Stimulated activated CD4-positive, alpha-beta T cell treated with anti-CD3 and anti-CD28 coated beads, Interleukin-2, amount 100 ng/mL, for 24 hours (primary cell): ENCODE measurements at places on chromosomes 7 and 10.

DNA sequence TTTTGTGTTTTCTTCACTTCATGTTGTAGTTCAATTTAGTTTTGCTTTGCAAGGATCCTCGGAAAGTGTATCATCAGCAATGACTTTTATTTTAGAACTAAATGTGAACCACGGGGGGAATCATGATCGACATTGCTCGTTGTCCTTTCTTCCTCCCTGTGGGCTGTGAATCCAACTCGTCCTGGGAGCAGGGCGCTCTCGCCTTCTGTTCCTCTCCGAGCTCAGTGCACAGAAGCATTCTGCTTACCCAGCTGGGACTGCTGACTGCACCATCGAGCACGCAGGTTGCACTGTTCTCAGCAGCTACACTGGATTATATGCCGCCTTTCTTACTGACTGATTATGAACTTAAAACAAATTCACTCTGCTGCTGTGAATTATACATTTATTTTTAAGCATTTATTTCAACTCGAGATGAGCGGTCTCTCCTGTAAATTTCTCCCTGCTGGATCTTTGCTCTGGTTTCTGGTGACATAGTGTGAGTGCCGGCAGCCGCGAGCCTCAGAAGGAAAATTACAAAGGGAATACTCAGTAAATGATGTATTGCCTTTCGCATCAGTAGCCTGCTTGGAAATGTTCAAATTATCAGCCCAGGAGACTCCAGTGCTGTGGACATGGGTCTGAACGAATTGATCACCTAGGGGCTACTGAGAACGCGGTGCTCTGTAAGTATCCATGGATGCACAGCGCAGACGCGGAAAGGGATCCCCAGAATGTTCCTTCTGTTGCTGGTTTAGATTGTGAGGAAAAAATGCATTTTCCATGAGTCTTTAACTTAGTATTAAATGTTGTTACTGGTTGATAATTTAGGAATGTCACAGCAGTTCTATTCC, 92.6 kb downstream of the PTPRE start:
- no peak for DNase-seq

- no peak for DNase-seq
Observed at GRCh38 chr10:12308736-12309375, 40.5 kb upstream of the CAMK1D start.

DNA sequence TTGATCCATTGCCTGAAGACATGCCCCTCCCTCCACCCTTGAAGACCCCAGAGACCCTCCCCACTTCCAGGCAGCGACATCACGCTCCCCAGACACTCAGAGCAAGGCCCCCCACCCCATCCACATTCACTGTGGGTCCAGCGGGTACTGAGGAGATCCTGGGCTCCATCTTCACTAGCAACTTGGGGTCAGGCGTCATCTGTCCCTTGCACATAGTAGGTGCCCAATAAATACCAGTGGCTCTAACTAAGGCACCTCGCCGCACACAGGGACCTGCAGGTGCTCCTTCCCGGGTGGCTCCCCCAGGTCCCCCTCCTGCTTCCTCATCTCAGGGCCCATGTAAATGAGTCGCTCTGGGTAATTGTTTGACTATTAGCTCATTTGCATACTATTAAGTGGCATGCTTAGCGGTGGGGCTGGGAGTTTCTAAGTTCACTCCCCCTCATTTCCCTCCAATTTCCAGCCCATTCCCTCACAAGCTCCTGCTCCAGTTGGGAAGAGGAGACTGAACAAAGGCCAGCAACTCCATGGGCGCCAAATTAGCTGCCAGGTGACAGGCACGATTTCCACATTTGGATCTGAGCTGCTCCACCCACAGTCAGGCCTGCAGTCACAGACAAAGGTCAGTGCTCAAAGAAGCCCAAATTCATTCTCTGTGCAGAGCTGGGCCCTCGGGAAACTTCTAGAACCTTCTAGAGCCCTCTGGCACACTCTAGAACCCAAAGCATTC, 29.7 kb downstream of the EBF3 start:
- no peak for DNase-seq

DNA sequence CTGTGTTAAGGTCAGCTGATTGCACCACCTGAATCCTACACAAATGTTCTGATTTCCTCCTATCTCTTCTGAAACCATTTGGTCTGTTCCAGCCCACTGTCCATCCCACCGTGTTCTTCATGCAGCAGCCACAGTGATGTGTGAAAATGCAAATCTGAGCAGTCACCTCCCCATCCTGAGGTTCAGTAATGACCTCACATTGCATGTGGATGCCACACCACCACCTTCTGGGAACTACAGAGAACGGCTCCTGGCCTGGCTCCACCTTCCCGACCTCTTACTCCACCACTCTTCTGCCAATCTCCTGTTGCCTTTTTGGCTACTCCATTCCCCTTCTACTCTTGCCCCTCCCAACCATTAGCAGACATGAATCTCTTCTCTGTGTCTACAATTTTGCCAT, 244.4 kb downstream of the TNS3 start:
- no peak for DNase-seq

DNA sequence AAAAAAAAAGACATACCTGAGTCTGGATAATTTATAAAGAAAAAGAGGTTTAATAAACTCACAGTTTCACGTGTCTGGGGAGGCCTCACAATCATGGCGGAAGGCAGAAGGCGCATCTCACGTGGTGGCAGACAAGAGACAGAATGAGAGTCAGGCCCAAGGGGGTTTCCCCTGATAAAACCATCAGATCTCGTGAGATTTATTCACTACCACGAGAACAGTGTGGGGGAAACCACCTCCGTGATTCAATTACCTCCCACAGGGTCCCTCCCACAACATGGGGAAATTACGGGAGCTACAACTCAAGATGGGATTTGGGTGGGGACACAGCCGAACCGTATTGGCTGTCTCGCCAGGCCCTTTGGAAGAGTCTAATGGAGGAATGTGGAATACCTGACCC, 9.0 kb upstream of the MAFK start:
- no peak for DNase-seq

GRCh38 chr10:79072041-79072441, 3.3 kb downstream of the ZMIZ1 start:
- no peak for DNase-seq

DNA sequence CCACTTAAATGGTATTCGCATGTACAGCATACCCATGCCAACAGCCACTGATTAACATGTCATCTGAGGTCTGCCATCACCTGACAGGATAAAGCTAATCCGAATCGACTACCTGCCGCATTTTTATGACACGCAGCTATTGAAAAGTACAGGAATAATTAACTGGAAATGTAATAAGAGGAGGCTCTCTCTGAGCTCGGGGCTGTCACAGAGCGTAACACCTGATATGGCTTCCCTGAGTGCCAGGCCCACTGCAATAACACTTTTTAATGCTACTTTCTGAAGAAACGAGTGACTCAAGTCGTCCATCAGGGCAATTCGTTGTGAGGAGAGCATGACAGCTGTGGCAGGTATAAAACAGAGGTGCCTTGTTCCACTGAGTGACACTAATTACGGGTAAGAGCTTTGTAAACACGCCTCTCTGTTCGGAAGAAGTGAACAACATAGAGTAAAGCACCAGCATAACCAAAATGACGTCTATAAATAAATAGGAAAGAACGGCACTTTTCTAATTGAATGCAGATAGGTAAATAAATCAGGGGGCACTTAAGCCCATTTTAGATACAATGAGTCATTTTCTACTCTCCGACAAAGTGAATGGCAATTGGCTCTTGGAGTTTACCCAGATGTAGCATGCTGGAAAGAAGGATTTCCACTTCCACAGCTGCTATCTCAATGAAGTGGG, 56.5 kb upstream of the CREB5 start:
- DNase-seq, result no peak

DNA sequence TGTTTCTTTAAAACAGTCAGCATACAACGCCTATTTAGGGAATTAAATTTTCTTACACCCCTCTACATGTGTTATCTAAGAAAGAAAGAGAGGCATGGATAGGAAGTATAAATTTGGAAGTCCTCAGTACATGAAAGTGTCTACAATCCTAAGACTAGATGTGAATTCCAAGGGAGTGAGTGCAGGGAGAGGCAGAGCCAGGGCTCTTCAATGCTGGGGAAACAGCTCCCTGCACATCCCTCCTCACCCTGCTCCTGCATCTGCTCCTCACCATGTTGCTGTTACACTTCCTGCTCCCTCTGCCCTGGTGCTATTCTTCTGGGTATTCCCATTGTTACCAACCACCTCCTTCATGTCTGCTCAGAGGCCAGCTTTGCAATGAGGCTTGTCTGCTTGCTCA, 229.1 kb upstream of the AKR1E2 start:
- no peak for DNase-seq

DNA sequence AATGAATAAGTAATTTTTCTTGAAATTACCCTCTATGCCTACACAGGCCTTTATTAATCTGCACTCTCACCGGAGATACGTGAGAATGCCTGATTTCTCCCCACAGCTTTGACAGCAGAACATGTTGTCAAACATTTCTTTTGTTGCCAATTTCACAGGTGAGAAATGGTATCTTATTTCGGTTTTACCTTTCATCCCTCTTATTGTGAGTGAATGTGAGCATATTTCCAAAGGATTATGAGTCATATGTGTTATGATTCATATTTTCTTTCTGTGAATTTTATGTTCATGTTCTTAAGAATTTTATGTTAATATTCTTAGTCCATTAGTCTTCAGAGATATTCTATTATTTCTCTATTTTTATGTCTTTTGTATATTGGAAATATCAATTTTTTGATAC, 965.1 kb downstream of the CCSER2 start:
- no peak for DNase-seq

DNA sequence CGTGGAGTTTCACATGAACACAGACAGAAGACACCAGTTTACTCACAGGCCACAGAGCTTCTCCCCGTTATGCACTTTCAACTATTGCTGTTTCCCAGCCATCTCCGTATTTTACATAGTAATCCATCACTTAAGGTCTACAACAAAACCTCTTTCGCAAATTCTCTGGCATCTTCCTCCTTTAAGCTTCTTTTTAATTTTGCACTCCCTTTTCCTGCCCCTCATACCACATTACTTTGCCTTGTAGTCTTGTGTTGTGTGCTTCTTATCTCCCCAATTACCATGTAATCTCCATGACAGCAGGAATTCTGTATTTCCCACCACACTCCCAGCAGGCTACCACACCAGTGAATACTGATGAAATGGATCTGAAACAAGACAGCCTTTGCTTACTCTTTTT, 87.3 kb downstream of the ODAD2 start:
- no peak for DNase-seq

- no peak for DNase-seq
Observed at GRCh38 chr10:13225601-13226000, 8.6 kb downstream of the UCMA start.

GRCh38 chr7:106022193-106022821, 59.2 kb downstream of the CDHR3 start:
- DNase-seq, result peak; percentile 55

DNA sequence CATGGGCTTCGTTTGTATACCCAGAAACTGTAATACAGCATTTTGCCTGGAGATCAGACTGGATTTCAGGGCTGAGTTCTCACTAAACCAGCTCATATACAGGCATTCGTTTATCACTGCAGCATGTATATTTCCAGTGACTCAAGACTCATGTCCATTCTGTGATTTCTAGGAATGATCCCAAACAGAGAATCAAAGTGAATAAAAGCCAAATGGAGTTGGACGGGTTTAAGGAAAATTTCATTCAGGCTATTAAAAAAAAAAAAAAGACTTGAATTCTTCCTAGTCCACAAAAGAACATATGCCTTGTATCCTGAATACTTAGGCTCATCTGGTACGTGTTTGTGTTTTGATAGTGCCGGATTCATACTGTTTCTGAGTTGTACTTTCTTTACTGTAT, 46.8 kb downstream of the TET1 start:
- DNase-seq, result no peak

DNA sequence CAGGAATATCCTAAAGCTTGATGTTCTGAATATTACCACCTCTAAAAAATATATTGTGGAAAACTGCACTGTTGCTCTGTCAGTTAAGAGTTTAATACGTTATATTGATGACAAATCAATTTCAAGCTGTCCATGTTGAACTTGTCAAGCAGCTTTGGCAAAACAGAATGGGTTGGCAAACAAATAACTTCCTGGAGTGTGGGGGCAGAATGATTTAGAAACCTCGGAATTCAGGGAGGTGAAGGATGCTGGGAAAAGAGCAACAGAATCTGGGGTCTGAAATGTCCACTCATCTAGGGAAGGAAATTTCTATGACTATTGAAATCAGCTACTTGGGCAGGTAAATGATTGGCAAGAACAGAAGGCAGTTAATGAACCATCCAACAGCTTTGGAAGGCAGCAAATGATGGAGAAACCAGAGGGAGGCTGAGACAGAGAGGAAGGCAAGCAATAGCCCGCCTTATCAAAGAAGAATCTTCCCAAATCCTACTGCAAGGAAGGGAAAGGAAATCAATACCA, 95.1 kb upstream of the PALS2 start:
- no peak for DNase-seq

DNA sequence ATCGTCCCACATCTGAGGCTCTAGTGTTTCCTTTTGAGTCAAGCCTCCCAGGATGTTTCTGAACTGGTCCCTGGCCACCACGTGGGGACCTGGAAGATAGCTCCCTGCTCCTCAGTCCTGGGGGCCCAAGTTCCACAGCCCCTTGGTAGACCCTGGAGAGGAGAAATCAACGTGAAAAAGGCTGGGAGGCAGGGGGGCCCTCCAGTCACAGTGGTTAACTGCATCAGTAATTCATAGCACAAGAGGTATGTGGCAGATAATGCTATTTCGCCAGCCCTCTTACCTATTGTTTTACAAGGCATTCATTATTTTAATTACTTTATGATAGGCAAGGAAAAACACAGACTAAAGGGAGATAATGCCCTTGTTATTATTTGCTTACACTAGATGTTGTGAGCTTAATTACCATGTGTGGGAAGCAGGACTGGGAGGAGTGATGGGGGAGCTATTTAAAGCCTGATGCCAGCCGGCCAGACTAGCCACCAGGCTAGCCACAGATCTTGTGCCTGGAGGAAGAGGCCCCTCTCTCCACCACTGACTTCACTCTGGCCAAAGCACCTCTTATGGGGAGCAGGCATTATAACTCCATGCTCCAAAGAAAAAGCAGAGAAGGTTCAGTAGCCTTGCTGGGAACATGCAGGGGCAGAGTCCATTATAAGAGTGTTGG, 230.7 kb downstream of the KCNMA1 start:
- no peak for DNase-seq

DNA sequence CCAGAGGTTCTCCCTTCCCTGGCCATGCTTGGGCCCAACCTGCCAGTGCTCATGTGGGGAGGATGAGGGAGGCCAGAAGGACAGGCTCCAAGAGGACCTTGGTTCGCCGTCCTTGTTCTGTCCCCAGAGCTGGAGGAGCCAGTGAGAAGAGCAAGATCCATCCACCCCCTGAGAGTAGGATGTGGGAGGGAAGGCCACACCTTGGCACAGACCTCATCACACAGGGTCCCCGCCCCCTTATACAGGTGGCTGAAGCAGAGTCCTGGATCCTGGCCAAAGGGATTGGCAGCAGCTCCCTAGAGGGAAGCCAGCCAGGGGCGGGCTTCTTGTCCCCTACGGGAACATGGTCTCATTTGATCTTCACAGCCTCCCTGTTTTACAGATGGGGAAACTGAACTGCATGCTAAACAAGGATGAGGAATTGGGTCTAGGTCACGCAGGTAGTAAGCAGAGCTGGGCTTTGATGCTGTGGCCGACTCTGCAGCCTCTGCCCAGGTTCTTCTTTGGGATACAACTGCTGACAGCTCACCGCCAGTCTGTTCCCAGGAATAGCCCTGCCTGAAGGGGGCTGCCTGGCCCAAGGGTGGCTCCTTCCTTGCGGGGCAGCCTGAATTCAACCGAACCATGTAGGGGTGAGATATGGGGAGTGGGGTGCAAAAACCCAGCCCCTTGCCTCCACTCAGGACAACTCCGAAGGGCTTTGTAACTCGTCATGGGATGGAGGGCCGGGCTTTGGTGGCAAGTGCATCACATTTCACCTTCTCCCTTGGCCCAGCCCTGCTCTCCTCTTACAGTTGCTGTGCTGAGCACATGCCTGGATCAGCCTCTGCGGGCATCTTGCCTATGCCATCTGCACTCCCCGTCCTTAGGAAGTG, 62.2 kb upstream of the KDM7A start:
- no peak for DNase-seq
